Retinal pigment epithelial cell (primary cell): ENCODE measurements at places on chromosomes 5 and 9.

DNA sequence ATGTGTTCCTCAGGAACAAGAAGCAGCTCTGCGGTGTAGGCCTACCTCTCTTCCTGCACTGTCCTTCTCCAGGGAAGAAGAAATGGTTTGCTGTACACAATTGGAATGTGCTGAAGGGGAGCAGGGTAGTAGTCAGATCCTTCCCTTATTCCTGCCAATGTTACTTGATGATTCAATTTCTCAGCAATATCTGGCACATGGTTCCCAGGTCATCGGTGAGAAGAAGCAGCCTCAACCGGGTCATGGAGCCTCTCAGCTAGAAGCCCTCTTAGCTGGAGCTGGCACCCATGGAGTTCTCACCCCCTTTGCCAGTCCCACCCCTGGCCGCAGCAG lies 36.9 kb downstream of the ACTBL2 start:
- no peak for DNase-seq

DNA sequence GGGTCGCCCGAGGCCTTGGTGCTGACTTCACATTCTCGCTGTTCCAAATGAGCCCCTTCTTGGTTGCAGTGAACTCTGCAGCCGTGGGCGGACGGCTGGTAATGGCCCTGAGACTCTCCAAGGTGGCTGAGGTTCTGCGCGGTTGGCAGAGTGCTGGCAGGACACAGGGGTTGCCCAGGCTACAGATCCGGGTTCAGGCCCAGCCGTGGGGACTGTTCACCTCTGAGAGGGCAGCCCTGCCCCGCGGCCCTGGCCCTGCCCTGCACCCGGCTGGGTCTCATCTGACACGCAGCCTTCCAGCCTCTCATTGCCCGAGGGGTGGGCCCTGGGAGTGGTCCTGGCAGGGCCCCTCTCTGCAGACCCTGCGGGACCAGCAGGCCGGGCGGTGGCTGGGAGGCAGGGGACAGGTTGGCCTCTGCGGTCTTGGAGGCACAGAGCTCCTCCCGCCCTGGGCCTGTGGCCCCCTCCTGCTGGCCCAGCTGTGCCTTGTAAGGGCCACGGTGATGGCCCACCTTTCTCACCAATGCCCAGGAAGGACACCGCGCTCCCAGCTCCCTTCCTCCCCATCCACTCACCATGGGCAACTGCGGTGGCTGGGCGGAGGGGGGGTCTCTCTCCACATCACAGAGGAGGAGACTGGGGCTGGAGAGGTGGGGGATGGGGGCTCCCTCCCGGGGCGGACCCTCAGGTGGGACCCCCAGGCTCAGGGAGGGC lies 51.6 kb downstream of the AHRR start:
- DNase-seq: no peak

GRCh38 chr5:15070907-15071306 lies 199.3 kb upstream of the ANKH start:
- DNase-seq: no peak

DNA sequence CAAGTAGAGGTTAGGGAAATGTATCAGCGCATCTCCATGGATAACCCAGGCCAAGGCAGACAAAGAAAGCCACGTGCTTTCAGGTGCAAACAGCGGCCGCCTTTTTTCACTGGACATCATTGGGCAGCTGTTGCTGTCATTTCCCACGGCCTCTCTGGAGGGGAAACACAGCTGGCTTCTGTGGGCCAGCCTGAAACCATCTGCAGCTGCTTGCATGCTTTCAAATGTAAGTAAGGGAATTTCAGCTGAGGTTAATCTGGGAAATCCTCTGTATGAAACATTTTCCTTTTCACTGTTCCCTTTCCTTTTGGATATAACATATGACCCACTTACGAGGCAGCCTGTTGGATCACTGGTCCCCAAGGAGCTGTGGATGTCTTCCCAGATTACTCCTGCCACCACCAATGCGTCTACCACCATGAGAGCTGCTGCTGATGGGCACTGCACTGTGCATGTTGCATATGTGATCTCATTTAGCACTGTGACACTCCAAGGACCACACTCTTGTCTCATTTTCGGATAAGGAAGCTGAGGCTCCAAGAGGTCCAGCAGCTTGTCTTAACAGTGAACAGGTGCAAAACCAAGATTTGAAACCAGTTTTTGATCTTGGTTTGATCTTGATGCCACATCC lies 106.3 kb downstream of the C9orf152 start:
- no peak for DNase-seq

DNA sequence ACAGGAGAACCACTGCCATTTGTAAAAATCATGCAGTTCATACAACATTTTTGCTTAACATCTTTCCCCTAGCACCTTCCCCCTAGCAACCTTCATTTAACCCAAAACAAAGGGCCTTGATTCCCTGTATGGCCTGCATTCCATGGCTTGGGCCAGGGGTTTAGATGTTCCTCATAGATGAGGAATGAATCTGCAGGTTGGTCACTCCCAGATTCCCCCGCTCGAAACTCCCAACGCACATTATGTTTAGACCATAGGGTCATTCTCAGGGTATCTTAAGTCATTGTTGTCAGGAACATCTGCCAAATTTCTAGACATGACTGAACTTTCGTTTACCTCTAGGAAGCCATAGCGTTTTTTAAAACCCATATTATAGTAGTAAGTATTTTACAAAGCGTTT lies 282.2 kb upstream of the VLDLR start:
- DNase-seq: no peak

DNA sequence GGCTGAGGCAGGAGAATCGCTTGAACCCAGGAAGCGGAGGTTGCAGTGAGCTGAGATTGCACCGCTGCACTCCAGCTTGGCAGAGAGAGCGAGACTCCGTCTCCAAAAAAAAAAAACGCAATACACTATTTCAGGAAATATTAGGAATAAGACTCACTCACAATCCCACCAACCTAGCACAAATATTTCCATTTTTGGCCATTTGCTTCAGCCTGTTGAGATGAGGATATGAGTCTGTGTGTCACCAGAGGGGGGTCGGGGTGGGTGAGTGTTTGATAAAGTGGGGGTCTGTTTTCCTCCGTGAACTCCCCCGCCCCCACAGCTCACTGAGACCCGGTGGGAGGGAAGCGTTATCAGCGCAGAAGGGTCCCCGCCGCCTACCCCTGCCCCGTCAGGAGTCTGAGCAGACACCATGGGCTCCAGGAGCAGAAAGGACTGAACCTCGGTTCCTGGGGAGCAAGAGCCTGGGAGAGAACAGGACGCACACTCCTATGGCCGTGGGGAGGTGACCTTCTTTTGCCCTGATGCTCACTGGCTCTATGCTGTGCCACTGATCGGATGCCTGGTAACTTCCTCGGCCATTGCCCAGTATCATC lies 153.8 kb upstream of the PHYKPL start:
- no peak for DNase-seq

GRCh38 chr9:81123526-81123925 lies 565.8 kb downstream of the TLE1 start:
- DNase-seq: no peak

DNA sequence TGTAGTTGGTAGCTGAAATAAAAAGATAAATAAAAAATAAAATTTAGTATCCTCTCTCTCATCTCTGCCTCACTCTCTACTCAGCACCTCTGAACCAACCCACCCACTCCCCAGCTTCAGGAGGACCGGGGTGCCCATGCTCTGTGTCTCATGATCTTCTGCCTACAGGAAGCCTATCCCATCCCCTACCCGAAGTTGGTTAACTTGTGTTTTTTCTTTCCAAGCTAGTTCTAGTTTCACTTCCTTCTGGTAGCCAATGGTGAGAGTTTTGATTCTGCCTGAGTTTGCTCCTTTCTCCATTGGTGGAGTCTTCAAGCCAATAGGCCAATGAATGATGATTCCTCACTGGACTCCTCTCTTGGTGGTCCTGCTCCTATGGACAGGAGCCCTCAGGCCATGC lies 32.1 kb downstream of the SNX24 start:
- no peak for DNase-seq

- DNase-seq: no peak
Measured at GRCh38 chr5:89707891-89708290, 701.7 kb downstream of the CETN3 start.
